Activated naive CD8-positive, alpha-beta T cell treated with anti-CD3 and anti-CD28 coated beads for 36 hours (primary cell): ENCODE measurements at places on chromosomes 2 and 18. TPM values are rescaled to one million over a fixed set of nuclear protein-coding genes. Genes with fewer than 3 reads are reported as not detected.

- no peak for DNase-seq
These were observed 120.3 kb upstream of the ACAA2 start for GRCh38 chr18:49933530-49934128.

DNA sequence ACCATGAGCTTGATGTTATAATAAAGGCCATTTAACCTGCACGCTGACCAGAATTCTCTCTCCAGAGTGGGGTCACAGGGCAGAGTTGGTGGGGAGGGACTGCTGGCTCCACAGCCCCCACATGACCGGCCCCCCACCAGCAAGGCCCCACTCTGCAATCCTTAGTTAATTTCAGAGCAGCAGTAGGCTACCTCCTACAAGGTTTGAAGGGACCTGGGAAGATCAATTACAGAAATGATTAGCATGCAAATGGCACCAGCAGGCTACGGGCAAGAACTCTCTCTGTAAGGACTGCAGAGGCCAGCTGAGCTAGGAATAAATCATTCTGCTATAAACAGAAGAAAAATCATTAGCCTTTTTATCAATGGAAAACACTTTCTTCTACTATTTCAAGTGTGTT is 135.3 kb downstream of the C1D start:
- no peak for DNase-seq

DNA sequence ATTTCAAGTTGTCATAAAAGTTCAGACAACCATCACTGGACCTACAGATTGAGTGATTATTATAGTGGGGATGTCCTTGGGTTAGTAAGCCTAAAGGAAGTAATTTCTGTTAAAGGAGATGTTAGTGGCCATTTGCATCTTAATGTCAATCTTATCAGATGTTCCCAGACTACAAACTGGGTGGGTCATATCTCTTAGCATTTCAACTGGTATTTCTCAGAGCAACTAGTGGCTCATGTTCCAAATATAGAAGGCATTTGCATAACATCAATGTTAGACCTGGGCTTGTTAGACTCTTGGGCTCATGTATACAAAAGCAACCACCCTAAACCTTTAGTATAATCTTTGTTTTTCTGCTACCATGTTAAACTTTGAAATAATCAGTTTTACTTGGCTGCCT is 17.9 kb downstream of the PLEKHA3 start:
- DNase-seq = no peak

DNA sequence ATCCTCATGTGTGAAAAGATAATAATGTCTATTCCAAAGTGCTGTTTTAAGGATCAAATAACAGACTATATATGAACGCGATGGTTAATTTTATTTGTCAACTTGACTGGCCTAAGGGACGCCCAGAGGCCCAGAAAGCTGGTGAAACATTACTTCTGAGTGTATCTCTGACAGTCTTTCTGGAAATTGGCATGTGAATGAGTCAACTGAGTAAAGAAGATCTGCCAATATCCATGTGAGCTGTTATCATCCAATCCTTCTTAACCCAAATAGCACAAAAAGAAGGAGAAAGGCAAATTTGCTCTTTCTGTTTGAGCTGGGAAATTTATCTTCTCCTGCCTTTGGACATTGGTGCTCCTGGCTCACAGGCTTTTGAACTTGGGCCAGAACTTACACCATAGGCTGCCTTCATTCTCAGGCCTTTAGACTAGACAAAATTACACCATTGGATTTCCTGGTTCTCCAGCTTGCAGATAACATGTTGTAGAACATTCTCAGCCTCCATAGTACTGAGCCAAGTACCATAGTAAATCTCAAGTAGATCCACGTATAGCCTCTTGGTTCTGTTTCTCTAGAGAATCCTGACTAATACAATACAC is 114.7 kb upstream of the DOCK10 start:
- DNase-seq = no peak

DNA sequence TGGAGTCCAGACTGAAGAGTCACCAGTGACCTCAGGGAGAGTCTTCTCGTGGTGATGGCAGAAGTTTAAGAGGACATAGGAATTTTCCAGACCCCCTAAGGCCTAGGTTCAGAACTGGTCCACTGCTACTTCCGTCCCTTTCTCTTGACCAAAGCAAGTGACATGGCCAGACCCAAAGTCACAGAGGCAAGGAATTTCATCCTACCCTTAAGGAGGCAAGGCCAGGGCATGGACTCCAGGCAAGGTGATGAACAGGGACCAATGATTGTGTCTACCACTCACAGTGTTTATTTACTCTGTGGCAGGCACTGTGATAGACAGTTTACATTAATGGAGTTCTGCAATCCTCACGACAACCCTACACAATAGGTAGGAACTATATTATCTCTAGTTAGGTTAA is 265.1 kb downstream of the GLI2 start:
- DNase-seq = no peak

GRCh38 chr2:99775585-99775984 is 285.8 kb upstream of the REV1 start:
- DNase-seq = no peak

- no peak for DNase-seq
These were observed 18.2 kb downstream of the SLC8A1 start for GRCh38 chr2:40433736-40434135.

DNA sequence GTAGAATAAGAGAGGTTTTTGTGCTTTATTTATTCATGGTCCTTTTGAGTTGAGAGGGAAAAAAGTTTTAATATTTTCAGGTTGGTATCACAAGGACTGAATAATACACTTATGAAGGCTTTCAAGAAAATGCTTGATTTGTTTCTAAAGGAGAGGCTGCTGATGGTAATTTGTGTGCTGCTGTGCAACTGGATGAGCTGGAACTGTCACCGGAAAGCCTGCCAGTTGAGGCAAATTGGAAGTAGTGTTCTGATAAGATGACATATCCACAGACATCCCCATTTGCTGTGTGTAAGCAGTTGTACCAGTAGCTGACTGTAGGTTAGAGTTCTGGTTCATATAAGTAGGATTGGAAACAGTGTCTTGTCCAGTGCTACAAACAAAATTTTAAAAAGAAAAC is 21.6 kb upstream of the CACNB4 start:
- DNase-seq = no peak

DNA sequence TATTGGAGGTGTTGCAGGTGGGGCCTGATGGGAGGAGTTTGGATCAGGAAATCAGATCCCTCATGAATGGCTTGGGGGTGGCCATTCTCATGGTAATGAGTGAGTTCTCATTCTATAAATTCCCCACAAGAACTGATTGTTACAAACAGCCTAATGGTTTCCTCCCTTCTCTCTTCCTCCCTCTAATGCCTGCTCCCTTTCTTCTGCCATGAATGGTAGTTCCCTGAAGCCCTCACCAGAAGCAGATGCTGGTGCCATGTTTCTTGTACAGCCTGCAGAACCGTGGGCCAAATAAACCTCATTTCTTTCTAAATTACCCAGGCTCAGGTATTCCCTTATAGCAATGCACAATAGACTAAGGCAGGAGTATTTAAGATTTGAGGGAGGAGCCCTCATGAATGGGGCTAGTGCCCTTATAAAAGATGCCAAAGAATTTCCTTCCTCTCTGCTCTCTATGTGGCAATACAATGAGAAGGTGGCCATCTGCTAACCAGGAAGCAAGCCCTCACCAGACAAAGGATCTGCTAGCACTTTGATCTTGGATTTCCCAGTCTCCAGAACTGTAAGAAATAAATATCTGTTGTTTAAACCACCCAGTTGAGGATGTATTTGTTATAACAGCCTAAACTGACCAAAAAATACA is 251.8 kb downstream of the ZEB2 start:
- DNase-seq = no peak

DNA sequence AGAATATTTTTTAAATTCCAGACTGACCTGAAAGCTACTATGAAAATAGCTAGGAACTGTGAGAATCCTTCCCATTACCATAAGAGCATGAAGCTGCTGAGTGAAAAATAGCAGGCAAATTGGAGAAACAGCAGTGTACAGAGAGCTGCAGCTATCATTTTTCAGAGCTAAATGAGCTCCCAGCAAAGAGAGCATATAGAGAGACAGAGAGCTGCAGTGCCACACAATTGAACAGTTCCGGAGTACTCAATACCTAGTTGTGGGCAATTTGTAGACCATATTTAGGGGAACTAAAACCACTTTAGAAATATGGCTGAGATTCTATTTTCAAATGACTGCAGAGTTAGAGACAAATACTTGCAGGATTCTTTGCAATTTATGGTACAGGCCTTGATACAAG is 645.3 kb downstream of the STK39 start:
- no peak for DNase-seq

GRCh38 chr18:14974576-14974975 is 226.6 kb downstream of the ANKRD30B start:
- no peak for DNase-seq

GRCh38 chr2:233966388-233966787 is 49.2 kb downstream of the TRPM8 start:
- no peak for DNase-seq

DNA sequence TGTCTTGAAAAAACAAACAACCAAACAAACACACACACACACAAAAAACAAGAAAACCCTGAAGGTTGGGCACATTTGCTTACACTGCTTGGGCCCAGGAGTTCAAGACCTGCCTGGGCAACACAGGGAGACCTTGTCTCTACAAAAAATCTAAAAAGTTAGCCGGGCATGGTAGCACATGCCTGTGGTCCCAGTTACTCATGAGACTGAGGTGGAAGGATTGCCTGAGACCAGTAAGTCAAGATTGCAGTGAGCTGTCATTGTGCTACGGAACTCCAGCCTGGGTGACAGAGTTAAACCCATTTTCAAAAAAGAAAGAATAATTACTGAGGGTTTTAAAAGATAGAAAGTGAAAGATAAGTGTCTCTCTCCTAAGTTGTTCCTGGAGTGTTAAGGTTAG is 103.4 kb downstream of the MBD5 start:
- DNase-seq = no peak

DNA sequence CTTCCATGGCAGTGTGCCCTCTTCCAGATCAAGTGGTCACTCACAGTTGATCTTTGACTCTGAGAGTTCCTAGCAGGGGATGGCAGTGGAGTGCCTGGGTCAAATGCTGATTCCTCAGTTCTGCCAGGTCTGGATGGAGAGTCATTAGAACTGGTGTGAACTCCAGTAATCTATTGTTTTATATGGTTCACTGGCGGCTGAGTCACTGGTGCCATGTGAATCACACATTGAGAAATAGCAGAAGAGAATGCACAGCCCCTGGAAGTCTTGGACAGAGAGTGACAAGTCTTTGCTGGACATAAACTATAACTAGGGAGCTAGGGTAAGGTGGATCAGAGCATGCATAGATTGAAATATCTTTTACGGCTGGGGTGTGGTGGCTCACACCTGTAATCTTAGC is 86.9 kb downstream of the EIF2AK3 start:
- no peak for DNase-seq

- peak; percentile 77 for DNase-seq
These were observed 4.4 kb downstream of the ANKRD23 start for GRCh38 chr2:96839293-96839874.

GRCh38 chr2:203453858-203454451 is 81.1 kb downstream of the RAPH1 start:
- DNase-seq = peak; percentile 4

- DNase-seq = no peak
These were observed 42.2 kb downstream of the KLHL14 start for GRCh38 chr18:32730620-32731091.

DNA sequence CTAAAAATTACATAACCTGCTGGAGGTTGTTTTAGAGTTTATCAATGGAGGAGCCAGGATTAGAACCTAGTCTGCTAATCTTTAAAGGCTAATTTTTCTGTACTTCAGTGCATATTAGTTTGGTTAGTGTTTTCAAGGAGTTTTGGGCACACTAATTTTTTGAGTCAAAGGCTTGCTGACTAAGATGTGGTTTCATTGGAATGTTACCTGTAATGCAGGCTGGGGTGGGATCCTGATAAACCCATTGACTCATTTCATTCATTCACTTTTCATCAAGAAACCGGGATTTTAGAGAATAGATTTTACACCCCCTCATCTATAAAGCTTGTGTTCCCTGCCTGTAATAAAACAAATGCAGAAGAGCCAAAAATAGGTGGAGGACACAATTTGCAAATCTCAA is 91.9 kb upstream of the IL1R2 start:
- no peak for DNase-seq

GRCh38 chr2:32007121-32007391 is 3.8 kb downstream of the MEMO1 start:
- no peak for DNase-seq

GRCh38 chr2:2031101-2031500 is 286.8 kb upstream of the PXDN start:
- no peak for DNase-seq

- no peak for DNase-seq
These were observed 15.6 kb upstream of the ASAP2 start for GRCh38 chr2:9191041-9191481.

Gene CHRND
- total RNA-seq = not detected

Gene OTOF
- total RNA-seq = 1.1 TPM

Gene SH2D6
- 0.74 TPM for total RNA-seq

Gene RTTN
- 21.5 TPM for total RNA-seq

Gene SNRNP27
- 61.8 TPM for total RNA-seq

Gene DHRS9
- total RNA-seq = not detected

Gene CD302
- total RNA-seq = 0.56 TPM

Gene ALMS1
- total RNA-seq = 23.5 TPM

Gene MSH6
- total RNA-seq = 163 TPM

Gene HJURP
- total RNA-seq = 78.1 TPM
